ENCODE measurements at places on chromosomes 1 and 21.

GRCh38 chr1:206708058-206708457 lies 23.4 kb downstream of the MAPKAPK2 start:
- DNase-seq = no peak

DNA sequence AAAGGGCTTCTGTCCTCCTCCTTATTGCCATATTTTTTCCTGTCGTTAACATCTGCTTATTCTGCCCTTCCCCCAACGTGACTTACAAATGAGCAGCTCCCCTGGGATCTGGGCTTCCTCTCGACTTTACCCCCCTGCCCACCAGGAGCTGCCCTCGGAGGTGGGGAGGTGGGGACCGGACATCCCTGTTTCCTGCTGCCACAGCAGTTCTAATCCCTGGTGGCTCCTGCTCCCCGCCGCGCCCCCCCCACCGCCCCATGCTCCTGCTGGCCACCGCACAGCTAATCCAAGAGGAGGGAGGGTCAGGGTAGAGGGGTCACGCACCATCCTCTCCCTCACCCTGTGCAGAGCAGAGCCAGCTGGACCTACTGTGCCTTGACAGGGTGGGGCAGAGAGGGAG lies 4.4 kb upstream of the SLC27A3 start:
- DNase-seq = no peak

DNA sequence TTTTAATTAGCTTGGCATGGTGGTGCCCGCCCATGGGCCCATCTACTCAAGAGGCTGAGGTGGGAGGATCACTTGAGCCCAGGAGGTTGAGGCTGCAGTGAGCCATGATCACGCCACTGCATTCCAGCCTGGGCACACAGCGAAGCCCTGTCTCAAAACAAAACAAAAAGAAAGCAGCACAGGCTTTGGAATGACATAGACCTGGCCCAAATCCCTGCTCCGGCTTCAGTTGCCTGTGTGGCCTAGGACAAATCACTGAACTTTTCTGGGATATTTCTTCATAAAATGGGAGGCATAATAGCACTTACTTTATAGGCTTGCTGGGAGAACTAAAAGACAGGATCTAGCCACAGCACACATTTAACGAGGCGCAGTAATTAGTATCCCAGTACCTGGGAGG lies 2.4 kb downstream of the PEAR1 start:
- DNase-seq = no peak

DNA sequence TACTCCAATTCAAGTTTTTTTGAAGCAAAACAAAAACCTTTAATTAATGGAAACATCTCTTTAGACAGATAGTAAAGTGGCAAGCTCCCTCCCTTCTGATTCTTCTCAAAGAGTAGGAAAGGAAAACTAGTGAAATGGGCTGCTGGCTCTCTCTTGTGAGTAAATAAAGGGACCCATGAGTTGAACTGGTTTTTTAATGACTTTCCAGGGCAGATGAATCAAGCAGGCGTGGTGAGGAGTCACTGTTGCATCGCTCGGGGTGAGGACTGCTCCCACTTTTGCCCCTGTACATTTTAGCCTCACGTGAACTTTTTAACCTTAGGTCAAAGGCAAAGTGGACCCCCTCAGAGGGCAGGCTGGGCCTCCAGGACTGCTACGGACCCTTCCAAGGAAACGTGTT lies 64.8 kb downstream of the ABCA4 start:
- DNase-seq = no peak

DNA sequence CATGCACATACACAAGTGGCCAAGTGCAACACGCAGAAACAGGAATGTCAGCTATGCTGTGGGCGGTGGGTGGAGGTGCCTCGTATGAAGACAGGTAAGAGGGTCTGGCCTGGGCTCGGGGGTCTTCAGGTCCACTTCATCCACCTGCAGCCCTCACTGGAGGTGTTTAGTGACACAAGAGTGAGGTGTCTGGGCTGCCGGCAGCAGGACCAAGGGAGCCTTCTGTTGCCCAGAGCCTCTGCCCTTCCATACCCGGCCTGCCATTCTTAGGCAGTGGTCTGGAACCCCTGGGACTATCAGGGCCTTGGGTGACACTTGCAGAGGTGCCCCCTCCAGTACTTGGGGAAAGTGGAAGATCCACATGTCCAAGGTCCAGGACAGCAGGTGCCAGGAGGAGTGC lies 21.7 kb upstream of the ACTRT2 start:
- DNase-seq = no peak

DNA sequence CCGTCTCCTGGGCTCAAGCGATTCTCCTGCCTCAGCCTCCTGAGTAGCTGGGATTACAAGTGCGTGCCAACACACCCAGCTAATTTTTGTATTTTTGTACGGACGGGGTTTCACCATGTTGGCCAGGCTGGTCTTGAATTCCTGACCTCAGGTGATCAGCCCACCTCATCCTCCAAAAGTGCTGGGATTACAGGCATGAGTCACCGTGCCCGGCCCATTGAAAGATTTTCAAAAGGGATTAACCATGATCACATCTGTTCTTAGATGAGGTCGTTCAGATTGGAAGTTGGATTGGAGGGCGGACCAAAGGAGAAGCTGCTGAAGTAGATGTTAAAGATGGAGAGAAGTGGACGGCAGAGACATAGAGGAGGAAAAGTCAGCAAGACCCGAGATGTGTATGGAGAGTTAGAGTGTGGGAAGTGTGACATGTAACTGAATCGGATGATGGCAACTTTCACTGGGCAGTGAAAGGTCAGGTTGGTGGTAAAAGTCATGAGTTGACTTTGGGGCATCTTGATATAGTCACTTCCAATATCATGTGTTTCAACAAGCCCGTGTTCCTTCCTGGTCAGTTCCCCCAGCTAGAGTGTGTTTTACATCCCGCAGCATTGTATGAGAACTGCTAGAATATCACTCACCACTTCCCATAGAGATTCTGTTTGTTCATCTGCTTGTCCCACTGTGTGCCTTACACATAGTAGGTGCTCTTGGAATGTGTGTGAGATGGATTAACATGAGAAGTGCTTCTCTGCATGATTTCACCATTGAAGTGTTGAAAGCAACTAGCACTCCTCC lies 54.4 kb upstream of the TINAGL1 start:
- no peak for DNase-seq

DNA sequence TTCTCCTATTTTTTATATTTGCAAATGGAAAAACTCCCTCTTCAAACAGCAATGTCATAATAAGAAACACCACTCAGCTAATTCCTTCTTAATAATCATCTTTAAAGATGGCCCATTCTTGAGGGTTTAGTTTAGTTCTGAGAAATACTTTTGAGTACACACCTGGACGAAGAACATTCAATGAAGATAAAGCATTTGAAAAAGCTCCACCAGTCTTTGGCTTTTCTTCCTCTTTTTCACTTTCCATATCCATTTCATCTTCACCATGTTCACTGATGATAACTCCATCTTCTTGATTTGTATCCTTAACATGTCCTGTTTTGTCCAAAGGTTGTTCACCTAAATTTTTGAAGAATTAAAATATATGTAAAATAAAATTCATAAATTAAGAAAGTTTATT lies 7.4 kb downstream of the PAXBP1 start:
- no peak for DNase-seq

GRCh38 chr1:177915641-177916040 lies 54.2 kb downstream of the SEC16B start:
- peak; percentile 69 for DNase-seq

- no peak for DNase-seq
Observed at GRCh38 chr1:50257029-50257428, 148.3 kb downstream of the ELAVL4 start.

GRCh38 chr1:179043907-179044306 lies 18.2 kb downstream of the FAM20B start:
- DNase-seq = no peak

DNA sequence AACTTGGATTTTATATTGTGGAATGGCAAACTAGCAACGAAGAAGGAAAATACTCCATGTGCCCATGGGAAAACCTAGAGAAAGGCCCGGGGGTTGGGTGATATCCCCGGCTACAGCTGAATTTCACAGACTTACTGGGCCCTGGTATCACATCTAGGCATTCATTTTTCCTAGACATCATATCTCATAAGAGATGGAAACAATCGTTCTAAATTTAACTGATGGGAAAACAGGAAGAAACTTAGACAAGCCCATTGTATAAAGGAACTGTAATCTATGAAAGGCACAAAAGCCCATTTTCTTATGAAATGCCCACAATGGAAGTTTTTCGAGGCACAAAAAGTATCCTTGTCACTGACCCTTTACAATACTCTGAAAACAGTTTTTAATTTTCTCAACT lies 407.9 kb upstream of the LYPLAL1 start:
- no peak for DNase-seq

GRCh38 chr1:86848654-86849053 lies 65.3 kb downstream of the SELENOF start:
- DNase-seq = no peak

GRCh38 chr1:203284411-203285123 lies 20.8 kb upstream of the BTG2 start:
- DNase-seq = no peak
